ENCODE measurements at places on chromosomes 7 and 10.

DNA sequence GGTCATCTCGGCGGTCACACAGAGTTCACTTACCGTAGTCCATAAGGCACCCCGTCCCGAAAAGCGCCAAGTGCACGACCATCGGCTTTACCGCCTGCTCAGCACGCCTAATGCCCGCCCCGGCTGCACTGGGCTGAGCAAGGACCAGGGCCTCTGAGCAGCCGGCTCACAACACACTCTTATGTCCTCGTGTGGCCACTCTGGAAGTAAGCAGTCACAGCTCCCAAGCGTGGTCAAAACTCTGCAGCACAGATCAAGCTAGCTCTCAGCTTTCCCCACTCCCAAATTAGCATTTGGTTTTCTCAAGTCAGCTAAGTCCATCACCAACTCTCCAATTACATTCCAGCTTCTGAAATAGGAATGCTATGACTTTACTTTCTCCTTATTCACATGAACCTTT, 57.7 kb downstream of the MAD1L1 start:
- no peaks in the 10 kb centered on the region for H3K4me1 ChIP-seq
- no peak overlapping the region for H3K4me3 ChIP-seq
- DNase-seq = no peak
- peaks cover 4% of the 10 kb centered on the region for H3K36me3 ChIP-seq
- H3K27ac ChIP-seq = no peak overlapping the region
- no peaks in the 10 kb centered on the region for H3K27me3 ChIP-seq

GRCh38 chr7:43756368-43757072, 2.0 kb upstream of the BLVRA start:
- no peaks in the 10 kb centered on the region for H3K36me3 ChIP-seq
- peaks cover 24% of the 10 kb centered on the region for H3K4me1 ChIP-seq
- H3K27me3 ChIP-seq = no peaks in the 10 kb centered on the region
- H3K4me3 ChIP-seq = no peak overlapping the region
- no peak overlapping the region for H3K27ac ChIP-seq

DNA sequence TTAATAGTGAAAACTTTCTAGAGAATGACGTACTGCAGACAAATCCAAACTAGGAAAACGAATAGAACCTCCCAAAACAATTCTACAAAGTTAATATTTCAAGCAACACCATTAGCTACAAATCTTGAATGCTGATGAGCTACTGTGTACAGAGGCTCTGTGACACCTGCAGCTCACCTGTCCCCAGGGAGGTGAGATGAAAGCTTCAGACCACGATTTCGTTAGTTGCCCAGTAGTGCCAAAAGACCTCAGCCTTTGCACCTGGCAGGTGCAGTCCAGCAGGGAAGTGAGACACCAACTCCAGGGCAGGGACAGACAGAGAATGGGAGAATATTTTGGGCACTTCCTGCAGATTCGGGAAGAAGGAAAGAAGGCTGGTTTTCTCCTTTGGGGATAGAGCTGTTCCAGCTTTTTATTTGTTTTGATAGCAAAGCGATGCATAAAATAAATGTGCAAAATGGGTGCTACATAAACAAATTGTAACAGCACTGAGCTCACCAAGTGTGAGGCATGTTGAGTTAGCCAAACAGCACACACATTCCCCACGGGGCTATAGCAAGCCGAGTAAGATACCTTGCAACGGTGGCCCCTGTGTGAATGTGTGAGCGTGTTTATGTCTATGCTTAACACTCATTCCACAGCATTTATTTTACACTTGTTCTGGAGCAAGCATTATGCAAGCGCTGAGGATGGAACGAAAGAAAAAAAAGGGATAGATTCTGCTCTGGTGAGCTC, 1024.8 kb upstream of the AUTS2 start:
- DNase-seq = no peak
- H3K4me1 ChIP-seq = no peaks in the 10 kb centered on the region
- no peaks in the 10 kb centered on the region for H3K27me3 ChIP-seq
- H3K36me3 ChIP-seq = no peaks in the 10 kb centered on the region
- no peak overlapping the region for H3K27ac ChIP-seq

GRCh38 chr7:105978035-105978434, 15.0 kb downstream of the CDHR3 start:
- no peak for DNase-seq
- H3K36me3 ChIP-seq = no peaks in the 10 kb centered on the region
- H3K4me1 ChIP-seq = no peaks in the 10 kb centered on the region
- H3K4me3 ChIP-seq = no peak overlapping the region

GRCh38 chr7:78370936-78371335, 572.4 kb downstream of the PHTF2 start:
- no peak overlapping the region for H3K27ac ChIP-seq
- H3K27me3 ChIP-seq = no peaks in the 10 kb centered on the region
- no peak overlapping the region for H3K4me3 ChIP-seq

DNA sequence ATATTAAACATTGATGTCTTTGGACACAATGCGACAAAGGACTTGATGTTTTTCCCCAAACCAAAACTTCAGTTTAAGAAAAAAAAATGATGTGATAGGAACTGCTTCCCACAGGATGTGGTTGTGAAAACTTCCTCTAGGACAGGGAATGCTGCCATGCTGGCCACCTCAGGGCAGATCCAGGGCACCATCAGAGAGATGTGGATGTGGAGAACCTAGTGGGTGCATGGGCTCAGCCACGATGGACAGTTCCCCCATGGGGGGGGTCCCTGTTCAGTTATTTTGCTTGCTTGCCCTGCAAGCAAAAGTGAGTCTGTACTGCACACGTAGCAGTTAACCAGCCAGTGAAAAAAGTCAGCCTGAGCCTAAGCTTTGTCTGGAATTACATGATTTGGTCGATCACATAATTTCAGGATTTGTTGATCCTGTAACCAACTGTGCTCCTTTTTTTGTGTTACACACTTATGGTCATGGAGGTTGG, 36.3 kb downstream of the LAMB4 start:
- H3K27me3 ChIP-seq = no peaks in the 10 kb centered on the region
- H3K4me3 ChIP-seq = no peak overlapping the region
- H3K4me1 ChIP-seq = no peaks in the 10 kb centered on the region
- no peak overlapping the region for H3K27ac ChIP-seq

Data from GM12878 (cell line).